Activated CD4-positive, alpha-beta T cell treated with anti-CD3 and anti-CD28 coated beads for 1 hour (primary cell): ENCODE measurements at places on chromosomes 6 and 20.

GRCh38 chr6:80961166-80961565 lies 791.3 kb downstream of the TENT5A start:
- DNase-seq, result no peak

GRCh38 chr6:133108419-133108818 lies 132.7 kb upstream of the EYA4 start:
- DNase-seq, result no peak

GRCh38 chr6:108432792-108433191 lies 127.9 kb upstream of the FOXO3 start:
- DNase-seq, result no peak

DNA sequence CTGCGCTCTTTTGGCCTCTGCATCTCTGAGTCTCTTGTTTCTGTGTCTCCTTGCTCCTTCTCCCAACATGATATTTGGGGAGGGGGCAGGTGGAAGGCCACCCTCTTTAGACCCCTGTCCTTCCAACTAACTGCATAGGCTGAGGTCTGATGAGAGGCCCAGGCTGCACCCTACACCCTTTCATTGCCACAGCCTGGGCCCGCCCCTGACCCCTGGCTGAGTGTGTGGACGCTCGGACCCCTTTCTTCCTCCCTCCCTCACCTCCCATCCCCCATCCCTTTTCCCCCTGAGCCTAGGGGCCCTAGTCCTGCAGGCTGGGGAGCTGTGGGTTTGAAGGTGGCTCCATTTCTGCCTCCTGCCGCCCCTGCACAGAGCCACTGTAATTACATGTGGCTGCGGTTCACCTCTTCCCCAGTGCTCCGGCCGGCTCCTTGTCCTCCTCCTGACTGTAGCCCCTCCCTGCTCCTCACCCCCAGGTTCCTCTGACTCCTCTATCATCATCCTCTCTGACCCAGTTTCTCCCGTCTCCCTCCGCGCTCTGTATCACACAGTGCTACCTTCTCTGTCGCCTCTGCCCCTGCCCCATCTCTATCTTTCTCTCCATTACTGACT lies 6.8 kb downstream of the MDFI start:
- no peak for DNase-seq

DNA sequence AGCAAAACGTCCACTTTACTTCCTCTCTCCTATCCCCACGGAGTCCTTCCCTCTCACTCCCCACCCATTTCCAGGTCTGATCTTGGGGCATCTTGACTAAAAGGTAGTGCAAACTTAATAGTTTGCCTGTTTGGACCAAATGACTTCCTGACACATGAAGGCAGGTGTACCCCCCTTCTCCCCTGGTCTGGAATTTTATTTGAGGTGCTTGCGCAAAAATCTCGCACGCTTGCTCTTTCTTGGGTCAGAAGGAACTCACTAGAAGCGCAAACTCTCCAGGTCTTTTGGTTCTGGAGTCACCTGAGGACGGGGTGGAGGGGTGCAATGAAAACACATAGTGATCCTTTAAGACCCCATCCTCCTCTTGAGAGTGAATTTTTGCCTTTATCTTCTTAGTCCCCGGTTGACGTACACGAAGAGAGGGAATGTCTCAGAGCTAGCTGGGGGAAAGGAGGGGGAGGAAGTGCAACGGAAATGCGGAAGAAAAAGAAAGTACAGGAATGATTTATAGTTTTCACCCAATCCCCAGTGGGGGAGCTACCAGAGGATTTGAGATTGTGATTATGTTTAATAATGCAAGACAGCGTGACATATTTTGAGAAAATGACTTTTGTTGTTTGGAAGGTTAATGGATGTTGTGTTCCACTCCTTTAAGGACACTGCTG lies 4.9 kb downstream of the ADGRB3 start:
- DNase-seq, result no peak

GRCh38 chr6:8958894-8959511 lies 523.7 kb upstream of the SLC35B3 start:
- no peak for DNase-seq
